ENCODE measurements at places on chromosomes 5 and 9. TPM values are rescaled to one million over a fixed set of nuclear protein-coding genes. Genes with fewer than 3 reads are reported as not detected.

The POU5F2 gene
- total RNA-seq: 0.02 TPM

The KIF3A gene
- total RNA-seq: 11.1 TPM

The PCDHGB1 gene
- 1.5 TPM for total RNA-seq

The AGXT2 gene
- not detected for total RNA-seq

The LRRC19 gene
- not detected for total RNA-seq
